Common myeloid progenitor, CD34-positive (primary cell): ENCODE measurements at places on chromosomes 11 and 22.

- DNase-seq: no peak
Measured at GRCh38 chr11:63667995-63668795, 3.0 kb downstream of the ATL3 start.

GRCh38 chr11:57586711-57587245 is 10.7 kb upstream of the SERPING1 start:
- DNase-seq: no peak

- no peak for DNase-seq
Measured at GRCh38 chr11:30740091-30740490, 153.9 kb upstream of the MPPED2 start.

DNA sequence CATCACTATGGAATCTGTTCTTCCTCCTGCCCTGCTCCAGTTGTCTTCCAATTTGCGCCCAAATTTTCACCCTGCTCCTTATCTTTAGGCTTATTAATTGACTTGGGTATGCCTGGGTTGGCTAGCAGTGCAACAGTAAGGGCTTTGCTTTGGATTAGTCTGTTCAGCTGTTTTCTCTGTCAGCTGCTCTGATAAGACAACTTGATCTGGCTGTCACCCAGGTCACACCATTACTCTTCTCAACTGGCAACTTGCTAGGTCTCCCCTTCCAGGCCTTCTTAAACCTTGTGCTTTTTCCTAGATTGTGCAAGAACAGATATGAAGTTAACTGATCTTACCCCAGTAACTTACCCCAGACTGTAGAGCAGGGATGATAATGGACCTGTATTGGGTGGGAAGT is 357.8 kb upstream of the LARGE1 start:
- no peak for DNase-seq

GRCh38 chr11:18485913-18486528 is 30.4 kb downstream of the LDHAL6A start:
- DNase-seq: no peak

DNA sequence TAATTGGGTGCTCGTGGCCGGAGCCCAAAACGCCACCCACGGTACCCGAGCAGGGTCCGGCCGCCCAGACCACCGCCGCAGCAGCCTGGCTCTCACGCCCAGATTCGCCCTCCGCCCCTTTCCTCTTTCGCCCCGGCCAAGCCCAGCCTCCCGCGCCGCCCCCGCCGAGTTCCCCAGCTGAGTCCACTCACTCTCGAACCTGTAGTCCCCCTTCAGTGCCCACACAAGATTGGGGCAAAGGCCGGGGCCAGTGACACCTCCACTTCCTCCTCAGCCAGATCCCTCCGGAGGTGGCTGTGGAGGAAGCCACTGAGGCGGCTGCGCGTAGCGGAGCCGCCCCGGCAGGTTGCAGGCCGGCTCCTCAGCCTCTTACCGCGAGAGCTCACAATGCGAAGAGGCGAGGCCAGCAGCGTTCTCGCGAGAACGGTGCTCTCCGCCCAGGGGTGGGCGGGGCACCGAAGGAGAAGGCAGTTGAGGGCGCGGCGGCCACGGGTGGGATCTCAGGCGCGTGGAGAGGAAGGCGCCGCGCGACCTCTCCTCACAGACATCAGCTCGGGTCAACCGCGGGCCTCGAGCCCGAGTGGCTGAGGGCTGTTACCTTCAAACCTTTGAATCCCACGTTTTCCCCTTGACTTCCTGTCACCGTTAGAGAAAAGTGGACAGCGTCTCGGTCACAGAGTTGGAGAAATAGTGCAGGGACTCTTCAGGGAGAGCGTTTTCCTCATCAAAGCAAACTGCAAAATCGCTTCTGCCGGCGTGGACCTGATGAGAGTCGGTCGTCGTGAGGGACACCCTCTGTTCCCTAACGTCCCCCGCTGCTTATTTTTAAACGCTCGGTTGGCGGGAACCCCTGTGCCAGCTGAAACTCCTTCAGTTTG is at the start of gene BTBD10:
Gene BTBD10 (minus strand): TSS at position 322 of the 878 bp plus-strand sequence. CDS start 18,098 bp downstream, outside the sequence.
- DNase-seq: peak; percentile 98

GRCh38 chr22:36925388-36926290 is 12.2 kb downstream of the CSF2RB start:
- DNase-seq: no peak

- no peak for DNase-seq
Measured at GRCh38 chr11:111562692-111563389, 22.3 kb downstream of the LAYN start.

GRCh38 chr11:74871037-74871436 is 77.9 kb downstream of the XRRA1 start:
- DNase-seq: peak; percentile 21

DNA sequence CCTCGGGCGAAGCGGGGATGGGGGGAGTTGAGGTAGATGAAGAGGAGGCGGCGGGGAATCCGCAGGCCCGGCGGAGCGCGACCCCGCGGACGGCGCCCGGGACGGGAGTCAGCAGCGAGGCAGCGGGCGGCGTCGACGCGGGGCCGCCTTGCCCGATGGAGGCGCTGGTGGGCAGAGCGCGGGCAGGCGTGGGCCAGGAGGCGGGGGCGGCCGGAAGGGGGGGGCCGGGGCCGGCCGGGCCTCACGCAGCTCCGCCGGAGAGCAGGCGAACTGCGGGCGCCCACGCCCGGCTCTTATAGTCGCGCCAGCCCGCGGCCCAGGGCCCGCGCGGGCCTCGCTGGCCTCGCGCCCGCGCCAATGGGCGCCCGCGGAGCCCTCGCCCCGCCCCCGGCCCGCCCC is at the start of gene IGF2:
Gene IGF2 (minus strand): TSS at position 267 of the 399 bp plus-strand sequence. CDS start 3,866 bp downstream, outside the sequence.
- peak; percentile 29 for DNase-seq

DNA sequence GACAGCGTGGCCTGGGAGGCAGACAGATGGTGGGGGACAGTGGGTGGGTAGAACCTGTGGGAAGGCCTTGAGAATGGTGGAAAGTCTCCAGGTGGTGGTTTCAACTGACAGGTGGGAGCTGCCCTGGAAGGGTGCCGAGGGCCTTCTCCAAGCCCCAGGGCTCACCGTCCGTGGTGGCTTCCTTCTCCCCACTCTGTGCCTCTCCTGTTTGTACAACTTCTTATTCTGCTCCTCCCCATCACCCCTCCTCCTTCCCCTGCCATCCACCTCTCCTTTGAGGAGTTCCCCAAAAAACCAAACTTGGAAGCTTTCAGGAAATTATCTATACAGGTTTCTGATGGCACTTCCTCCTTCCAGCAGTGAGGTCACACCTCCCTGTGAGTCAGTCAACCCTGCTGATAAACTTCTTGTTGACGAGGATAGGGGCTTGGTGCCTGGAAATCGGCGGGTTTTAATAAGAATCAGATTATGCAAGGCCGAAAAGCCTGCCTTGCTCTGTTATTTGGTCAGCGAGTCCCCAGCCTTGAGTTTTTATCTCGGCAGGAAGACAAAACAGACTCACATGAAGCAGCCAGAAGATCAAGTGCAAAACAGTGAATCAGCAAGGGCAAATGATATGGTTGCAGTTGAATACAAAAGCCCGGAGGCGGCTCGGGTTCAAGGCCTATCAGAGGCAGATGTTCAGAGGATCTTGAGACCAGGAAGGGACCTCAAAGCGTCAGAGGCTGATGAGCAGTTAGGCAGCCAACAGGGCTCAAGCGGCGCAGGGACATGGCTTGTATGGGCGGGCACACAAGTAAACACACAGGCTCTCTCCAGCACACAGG is 9.5 kb upstream of the ST3GAL4 start:
- DNase-seq: peak; percentile 95

DNA sequence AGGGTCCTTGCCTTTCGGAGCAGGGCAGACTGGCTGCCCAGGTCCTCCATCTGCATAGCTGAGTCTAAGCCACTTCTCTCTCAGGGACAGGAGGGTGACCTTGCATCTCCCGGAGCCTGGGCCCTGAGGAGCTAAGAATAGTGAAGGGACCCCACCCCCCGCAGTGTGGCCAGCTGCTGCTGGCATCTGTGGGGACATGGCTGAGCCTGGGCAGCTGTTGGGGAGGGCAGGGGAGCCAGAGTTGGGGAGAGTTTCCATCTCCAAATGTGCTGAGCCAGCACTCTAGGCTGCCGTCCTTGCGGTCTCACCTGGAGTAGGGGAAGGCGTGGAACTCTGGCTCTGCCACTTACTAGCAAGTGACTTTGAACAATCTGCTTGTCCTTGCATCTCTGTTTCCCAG is 34.8 kb upstream of the SHISAL1 start:
- DNase-seq: no peak

- DNase-seq: no peak
Measured at GRCh38 chr11:28584992-28585391, 476.8 kb downstream of the METTL15 start.

DNA sequence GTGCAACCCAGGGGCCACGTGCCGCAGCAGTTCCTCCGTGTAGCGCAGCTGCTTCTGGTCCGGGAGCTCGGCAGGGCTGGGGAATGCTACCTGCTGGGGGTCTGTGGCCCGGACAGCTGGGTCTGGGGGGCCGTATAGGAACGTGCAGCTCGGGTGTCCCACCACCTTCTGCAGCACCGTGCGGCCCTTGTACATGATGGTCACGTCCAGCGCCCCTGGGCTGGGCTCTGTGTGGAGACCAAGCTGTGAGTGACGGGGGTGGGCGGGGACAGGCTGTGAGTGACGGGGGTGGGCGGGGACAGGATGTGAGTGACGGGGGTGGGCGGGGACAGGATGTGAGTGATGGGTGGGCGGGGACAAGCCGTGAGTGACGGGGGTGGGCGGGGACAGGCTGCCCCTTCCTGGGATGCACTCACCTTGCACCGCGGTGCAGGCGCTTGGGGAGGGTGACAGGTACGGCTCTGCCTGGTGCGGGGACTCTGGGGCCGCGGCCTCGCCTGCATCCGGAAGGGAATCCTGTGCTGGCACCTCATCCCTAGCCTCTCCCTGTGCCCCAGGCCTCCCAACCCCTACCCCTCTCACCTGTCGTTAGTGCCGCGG is 2.3 kb downstream of the IRF7 start:
- DNase-seq: peak; percentile 75

- no peak for DNase-seq
Measured at GRCh38 chr11:130671801-130672700, 223.6 kb downstream of the ADAMTS15 start.

DNA sequence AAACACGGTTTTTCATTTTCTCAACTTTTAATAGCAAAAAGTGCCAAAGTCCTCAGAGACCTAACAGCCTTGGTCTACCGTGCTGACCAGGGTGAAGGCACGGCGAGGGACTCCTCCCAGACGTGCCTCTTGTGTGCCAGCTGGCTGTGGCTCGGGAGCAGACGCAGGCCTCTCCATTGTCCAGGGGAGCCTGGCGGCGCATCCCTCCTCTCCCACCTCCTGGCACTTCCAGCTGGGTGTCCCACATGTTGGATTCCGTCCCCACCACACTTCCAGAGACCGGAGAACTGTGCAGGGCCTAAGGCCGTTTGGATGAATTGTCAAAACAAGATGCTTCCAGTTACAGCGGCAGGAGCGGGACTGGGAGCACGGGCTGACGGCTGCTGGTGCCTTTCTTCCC is 11.6 kb downstream of the CDPF1 start:
- DNase-seq: no peak

- DNase-seq: no peak
Measured at GRCh38 chr11:9600644-9601036, 27.2 kb downstream of the WEE1 start.

DNA sequence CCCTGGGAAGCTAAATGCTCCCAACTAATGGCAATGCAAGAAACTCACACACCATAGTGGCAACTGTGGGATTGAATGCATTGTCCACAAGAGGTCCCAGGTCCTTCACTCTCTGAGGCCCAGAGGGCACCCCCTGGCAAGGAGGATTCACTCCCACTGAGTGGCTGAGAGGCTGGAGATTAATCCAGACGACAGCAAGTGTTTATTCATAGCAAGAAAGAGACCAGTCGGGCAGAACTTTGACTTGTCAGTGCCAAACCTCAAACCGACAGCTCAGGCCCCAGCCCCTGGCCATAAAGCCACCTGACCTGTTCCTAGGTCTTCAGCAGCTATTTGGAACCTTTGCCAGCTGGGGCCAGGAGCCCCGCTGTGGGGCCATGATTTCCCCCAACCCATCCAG is 54.5 kb upstream of the MPEG1 start:
- peak; percentile 39 for DNase-seq

- no peak for DNase-seq
Measured at GRCh38 chr11:60316317-60316716, 10.7 kb upstream of the MS4A6E start.

GRCh38 chr22:35150183-35151107 is 84.5 kb downstream of the ISX start:
- peak; percentile 54 for DNase-seq

DNA sequence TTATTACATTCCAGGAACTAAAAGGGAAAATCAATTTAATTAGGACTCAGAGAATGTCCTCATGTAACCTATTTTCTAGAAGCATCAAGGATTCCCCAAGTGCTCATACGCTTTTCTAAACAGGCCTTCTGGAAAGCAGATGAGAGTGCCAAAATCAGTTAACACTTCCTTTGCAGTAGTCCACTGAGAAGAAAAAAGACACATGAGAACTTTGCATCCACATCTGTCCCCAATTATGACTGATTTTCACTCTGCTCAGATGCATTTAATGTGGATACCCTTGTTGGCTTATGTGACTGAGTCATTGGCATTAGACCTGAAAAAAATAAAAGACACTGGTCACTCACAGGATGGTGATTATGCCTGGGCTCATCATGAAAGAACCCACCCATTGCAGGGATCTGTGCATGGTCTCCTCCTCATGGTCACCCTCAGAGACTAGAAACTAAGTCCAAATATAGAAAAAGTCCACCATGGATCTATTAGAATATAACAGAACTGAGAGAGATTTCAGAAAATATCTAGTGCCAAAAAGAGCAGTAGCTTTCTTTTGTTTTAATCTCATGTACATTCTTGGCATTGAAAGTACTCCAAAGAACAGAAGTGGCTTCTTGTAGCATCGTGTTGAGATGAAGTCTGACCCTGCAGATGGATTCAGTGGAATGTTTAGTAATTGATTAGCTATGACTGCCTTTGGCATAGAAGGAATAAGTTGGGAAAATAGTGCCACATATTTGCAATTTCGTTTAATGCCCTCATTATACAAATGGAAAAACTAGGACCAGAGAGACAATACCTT is 48.8 kb upstream of the FIBIN start:
- DNase-seq: no peak

- DNase-seq: no peak
Measured at GRCh38 chr22:32707971-32708370, 93.5 kb upstream of the TIMP3 start.
